Activated CD4-positive, alpha-beta T cell treated with anti-CD3 and anti-CD28 coated beads, Interleukin-2, amount 50 U/mL, for 4 hours (primary cell): ENCODE measurements at places on chromosomes 1 and 21.

- DNase-seq = no peak
Measured at GRCh38 chr1:8586438-8586837, 231.0 kb downstream of the RERE start.

DNA sequence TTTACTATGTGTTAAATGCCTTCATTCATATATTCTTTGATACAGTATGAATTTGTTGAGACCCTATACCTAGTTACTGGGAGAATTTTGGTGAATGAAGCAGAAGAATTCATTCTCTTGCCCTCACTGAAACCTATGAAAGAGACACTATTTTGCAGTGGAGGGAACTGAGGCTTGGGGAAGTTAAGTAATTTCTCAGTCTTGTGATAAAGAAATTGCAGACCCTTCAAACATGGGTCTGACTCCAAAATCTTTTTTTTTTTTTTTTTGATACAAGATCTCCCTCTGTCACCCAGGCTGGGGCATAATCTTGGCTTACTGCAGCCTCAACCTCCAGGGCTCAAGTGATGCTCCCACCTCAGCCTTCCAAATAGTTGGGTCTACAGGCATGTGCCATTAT is 132.1 kb downstream of the DNM3 start:
- DNase-seq = no peak

DNA sequence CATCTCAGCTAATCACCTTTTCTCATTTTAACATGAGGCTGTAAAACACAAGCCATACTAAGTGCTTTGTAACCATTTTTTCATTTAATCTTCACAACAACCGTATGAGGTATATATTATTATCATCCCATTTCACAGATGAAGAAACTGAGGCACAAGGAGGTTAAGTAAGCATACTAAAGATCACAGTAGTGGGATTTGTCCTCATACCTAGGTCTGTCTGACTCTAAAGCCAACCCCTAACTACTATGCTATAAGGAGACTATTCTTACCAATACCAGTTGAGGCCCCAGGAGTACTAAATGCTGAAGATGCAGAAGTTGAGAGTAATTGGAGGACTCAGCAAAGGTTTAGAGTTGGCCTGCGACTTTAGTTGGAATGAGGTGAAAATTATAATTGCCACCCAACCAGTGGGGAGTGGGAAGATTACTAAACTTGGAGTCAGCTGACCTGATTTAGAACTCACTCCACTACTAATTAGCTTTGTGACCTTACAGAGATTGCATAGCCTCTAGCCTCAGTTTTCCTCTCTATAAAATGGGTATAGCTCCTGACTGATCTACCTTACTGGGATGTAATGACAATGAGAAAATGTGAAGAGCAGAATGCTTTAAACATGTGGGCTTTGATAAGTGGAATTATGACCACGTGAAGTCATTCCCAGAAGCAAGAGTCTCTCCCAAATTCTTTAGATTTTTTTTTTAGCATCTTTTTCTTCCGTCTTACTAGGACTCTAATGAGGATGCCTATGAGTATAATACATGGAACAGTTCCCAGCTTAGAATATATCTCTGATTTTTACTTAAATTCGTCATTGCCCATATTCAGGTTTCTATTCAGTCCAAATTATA is 85.8 kb upstream of the IPO9 start:
- DNase-seq = no peak

DNA sequence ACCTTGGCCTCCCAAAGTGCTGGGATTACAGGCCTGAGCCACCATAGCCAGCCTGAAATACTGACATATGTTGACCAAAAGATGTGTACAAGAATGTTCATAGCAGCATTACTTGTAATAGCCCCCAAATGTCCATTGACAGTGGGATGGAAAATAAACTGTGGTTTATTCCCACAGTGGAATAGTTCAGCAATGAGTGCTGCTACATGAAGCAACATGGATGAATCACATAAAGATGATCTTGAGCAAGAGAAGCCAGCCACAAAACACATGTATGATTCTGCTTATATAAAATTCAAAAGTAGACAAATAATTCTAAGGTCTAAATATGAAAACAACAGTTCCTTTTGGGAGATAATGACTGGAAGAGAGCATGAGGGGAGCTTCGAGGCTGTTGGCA is 9.1 kb upstream of the CREG1 start:
- DNase-seq = no peak

DNA sequence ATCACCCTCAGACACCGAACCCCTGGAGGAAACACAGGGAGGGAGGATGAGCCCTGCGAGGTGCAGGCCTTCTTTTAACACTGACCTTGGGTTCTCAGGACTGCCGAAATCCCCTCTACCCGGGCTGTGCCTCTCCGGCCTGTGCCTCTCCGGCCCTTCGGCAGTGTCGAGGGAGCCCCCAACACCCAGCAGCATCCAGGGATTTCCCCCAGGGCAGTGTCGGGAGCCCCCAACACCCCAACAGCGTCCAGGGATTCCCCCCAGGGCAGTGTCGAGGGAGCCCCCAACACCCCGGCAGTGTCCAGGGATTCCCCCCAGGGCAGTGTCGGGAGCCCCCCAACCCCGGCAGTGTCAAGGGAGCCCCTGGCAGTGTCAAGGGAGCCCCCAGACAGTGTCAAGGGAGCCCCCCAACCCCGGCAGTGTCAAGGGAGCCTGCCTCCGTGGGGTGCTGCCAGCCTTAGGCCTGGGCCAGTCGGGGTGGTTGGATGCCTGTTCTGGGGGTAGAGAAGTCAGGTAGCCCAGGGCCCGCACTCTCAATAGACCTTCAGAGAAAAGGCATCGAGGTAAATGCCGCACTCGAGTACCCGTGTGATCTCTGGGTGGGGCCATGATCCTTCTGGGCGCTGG is 57.5 kb downstream of the PRKCZ start:
- DNase-seq = no peak

- no peak for DNase-seq
Measured at GRCh38 chr21:41931041-41931451, 22.8 kb downstream of the C2CD2 start.

GRCh38 chr1:91736146-91736714 is 149.7 kb downstream of the TGFBR3 start:
- no peak for DNase-seq

GRCh38 chr1:186195377-186195931 is 179.6 kb downstream of the TPR start:
- DNase-seq = no peak

DNA sequence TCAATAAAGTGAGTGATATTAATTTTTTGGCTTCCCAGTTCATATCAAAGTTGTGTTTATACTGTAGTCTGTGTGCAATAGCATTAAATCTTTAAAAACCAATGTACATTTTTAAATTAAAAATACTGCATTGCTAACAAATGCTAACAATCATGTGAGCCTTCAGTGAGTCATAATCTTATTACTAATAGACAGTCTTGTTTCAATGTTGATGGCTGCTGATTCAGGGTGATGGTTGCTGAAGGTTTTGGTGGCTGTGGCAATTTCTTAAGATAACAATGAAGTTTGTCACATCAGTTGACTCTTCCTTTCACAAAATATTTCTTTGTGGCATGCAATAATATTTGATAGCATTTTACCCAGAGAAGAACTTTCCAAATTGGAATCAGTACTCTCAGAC is 109.0 kb downstream of the ZMYM4 start:
- no peak for DNase-seq

DNA sequence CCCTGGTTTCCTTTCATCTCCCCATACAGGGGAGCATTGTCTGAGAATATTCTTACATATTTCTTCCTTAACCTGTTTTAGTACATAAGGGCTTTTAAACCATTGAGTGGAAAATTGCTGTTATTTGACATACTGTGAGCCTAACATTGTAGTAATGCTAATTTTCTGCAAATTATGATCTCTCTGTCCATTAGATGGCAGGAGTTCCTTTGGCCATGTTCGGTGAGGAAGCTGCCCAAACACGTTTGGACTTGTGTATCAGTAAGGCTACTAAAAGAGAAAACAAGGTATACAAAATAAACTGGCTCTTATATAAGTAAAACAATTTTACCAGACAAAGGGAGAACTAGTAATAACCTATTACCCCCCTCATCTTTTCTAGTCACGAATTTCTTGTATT is 29.2 kb downstream of the CDC7 start:
- DNase-seq = no peak

GRCh38 chr1:206472024-206472423 is 1.7 kb downstream of the IKBKE start:
- DNase-seq = no peak

- DNase-seq = no peak
Measured at GRCh38 chr1:159122005-159122621, 45.5 kb upstream of the AIM2 start.

DNA sequence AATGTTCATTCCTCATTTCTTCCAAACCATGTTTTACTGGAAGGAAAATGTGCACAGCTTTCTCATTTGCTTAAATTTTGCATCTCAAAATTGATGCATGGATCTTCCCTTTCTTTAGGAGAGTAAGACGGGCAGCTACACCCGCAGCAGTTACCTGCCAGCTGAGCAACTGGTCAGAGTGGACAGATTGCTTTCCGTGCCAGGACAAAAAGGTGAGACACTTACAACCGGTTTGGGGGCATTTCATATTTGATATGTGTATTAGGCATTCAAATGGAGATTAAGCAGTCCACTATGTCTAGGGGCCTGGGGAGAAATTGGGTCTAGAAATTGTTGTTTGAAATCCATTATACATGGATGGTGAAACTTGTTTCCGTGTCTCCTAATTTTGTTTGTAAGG is 12.9 kb downstream of the C8A start:
- no peak for DNase-seq

GRCh38 chr1:112579801-112580510 is 39.0 kb downstream of the ST7L start:
- DNase-seq = no peak

DNA sequence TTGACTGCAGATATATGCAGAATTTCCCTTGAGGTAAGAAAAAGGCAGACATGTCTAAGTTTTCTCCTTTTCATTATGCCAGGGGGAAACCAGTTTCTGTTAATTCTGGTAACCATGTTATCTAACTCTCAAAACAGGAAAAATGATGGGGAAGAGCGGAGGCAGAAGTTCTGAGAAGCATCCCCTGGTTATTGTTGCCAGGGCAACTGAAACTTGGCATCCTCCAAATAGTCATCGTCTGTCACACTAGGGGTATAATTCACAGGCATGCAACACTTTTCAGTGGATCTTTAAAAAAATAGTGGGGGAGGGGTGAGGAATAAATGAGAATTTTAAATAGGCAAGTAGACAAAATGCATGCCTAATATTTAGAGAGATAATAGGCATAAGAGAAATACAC is 715.3 kb upstream of the CXADR start:
- no peak for DNase-seq

- DNase-seq = no peak
Measured at GRCh38 chr1:64842224-64842623, 97.3 kb downstream of the RAVER2 start.

DNA sequence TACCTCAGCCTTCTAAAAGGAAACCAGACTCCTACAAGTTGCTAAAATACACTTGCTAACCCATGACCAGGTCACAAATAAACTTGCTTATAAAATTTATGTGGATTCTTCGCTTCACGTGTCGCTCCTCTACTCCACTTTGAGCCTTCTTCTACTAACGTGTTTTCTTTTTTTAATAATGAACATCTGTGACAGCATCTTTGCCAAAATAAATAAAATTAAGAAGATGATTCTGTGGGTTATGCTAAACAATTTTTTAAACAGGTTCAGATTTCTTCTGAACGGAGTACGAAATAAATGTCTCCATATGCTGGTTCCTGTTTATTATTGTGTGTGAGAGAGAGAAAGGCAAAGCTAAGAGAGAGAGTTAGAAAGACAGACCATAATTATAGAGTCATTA is 735.8 kb downstream of the LTN1 start:
- DNase-seq = no peak

DNA sequence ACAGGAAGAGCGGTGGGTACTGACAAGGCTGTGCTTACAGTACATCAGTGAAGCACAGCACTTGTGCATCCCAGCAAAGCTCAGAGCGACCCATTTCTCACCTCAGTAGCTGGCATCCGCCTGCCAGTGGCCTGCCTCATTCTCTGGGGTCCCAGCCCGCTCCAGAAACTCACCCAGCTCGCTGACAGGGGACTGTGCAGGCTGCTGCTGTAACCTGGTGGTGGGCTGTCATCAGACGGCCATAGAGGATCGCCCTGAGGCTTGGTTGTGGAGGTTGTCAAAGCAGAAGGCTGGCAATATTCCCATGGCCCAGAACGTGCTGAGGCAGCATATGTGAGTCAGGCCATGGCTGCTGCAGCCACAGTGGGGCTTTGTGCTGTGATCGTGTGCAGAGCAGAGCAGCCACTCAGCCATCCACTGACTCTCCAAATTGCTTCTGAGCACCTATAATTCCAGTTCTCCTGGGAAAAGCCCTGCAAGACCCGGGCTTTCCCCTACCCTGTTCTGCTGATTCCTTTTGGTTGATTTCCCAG is 13.6 kb upstream of the GPR137B start:
- no peak for DNase-seq

DNA sequence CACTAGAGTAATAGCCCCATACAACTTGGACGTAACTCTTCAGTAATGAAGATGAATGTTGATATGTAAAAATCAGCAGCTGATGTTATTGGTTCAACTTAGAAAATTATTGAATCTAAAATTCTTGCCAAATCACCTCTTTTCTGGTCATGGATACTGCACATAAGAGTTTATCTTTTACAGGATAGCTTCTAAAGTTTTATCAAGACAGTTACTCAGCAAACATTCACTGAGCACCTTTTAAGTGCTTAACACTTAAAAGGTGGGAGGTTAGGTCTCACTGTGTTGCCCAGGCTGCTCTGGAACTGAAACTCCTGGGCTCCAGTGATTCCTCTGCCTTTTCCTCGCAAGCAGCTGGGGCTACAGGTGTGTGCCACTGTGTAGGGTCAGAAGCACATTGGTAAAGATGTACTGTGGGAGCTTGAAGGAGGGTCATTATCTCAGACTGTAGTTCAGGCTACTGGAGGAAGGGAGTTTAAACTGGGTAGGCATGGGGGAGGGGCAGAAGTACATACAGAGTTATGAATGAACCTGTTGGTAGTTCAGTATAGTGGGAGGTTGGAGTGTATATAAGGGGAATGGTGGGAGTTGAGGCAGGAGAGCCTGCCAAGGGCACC is 2.0 kb downstream of the MPZL1 start:
- no peak for DNase-seq

- no peak for DNase-seq
Measured at GRCh38 chr1:25615172-25615541, 1.4 kb upstream of the MAN1C1 start.
